ENCODE measurements at places on chromosomes 11 and 22. TPM values are rescaled to one million over a fixed set of nuclear protein-coding genes. Genes with fewer than 3 reads are reported as not detected.

The OR6A2 gene
- not detected for total RNA-seq

DNA sequence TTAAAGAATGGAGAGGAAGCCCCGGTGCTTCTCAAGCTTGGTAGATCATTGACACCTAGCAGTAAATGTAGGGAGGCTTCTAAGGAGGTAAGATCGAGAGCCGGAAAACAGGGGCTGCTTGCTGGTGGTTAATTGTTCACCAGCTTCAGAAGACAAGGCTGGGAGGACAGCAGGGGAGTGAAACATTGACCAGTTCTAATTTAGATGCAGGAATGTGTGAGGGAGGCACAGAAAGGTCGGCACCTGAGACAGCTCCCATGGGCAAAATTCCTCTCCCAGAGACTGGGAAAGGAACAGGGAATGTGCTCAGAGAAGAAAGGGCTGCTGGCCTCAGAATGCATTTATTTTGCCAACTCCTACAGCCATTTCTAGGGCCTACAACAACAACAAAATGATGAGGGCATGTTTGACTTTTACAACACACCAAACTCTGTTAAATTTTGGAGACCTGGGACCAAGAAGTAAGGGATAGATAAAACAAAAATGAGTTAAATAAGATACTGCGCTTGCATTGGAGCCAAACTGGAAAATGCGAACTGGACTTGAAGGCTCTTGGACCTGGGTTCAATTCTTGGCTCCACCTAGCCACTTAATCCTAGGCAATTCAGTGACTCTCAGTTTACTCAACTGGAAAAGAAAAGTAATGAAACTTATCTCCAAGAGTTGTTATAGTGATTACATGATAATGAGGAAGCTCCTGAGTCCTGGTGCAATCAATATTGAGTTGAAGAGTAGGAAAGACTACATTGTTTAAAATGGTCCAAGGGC, 31.0 kb downstream of the FZD4 start:
- no peak for DNase-seq

The MAPK1 gene
- 107 TPM for total RNA-seq

DNA sequence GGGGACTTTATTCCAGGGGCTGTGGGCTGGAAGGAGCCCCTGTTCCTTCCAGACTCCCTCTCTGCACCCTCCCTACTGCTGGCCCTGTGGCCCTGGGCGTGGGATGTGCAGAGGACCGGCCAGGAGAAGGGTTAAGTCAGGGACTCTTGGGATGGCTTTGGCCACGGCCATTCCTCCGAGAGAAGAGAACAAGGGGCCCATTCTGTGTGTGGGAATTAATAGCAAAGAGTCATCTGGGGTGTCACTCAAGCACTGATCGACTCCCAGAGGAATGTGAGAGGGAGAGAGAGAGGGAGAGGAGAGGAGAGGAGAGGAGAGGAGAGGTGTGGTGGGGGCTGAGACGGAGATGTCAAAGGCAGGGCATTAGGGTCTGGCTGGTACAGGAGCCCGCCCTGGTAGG, 14.2 kb upstream of the SOX10 start:
- no peak for DNase-seq

GRCh38 chr22:29848111-29848510, 10.0 kb upstream of the ASCC2 start:
- no peak for DNase-seq

DNA sequence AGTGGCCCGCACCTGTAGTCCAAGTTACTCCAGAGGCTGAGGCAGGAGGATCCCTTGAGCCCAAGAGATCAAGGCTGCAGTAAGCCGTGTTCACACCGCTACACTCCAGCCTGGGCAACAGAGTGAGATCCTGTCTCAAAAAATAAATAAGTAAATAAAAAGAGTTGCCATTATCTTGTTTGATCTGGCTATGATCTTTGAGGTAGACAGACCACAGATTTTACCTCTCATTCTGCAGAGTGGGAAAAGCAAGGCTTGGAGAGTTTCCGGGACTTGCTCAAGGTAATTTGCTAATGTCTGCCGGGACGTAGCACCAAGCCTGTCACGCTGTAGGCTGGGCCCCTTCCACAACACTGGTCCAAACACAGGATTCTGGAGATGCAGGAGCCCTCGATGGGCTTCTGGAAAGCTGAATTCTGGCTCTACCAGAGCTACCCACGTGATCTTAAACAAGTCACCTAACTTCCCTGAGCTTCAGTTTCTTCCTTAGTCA, 6.8 kb downstream of the GRAP2 start:
- DNase-seq = no peak

The SPCS2 gene
- 160 TPM for total RNA-seq

- DNase-seq = no peak
Measured at GRCh38 chr11:67306769-67307544, 3.6 kb downstream of the SSH3 start.

GRCh38 chr11:66015936-66016792, 4.4 kb downstream of the CST6 start:
- DNase-seq = no peak

DNA sequence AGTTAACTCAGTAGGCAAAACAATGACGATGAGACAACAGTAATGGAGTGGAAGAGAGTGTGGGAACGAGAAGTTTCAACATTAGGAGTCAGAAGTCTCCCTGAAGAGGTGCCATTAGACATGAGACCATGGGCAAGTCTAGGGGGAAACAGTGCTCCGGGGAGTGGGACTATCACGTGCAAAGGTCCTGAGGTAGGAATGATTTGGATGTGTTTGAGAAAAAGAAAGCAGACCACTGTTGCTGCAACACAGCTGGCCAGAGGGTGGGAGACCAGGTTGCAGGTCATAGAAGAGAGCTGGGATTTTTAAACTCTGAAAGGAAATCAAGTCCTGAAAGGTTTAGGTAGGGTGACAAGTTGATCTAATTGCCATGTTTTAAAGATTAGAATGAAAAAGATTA, 63.0 kb downstream of the NAV2 start:
- DNase-seq = no peak

The NCAM1 gene
- 0.60 TPM for total RNA-seq

The DRD4 gene
- 1.7 TPM for total RNA-seq

DNA sequence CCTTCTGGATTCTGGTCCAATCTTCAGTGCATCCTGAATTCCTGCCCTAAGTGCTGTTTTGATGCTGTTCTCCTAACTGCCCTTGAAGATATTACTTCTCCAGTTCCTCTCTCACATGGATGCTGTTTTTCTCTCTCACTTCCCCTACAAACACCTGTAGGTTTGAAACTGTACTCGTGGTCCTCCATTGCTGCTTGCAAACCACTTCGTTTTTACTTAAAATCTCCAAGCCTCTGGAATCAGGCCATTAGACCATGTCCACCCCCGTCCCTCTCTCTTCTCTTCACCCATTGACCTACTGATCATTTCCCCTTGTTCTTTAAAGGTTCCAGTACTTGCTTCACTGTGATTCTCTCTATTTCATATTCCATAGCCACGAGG, 988.1 kb downstream of the NTM start:
- DNase-seq = no peak

DNA sequence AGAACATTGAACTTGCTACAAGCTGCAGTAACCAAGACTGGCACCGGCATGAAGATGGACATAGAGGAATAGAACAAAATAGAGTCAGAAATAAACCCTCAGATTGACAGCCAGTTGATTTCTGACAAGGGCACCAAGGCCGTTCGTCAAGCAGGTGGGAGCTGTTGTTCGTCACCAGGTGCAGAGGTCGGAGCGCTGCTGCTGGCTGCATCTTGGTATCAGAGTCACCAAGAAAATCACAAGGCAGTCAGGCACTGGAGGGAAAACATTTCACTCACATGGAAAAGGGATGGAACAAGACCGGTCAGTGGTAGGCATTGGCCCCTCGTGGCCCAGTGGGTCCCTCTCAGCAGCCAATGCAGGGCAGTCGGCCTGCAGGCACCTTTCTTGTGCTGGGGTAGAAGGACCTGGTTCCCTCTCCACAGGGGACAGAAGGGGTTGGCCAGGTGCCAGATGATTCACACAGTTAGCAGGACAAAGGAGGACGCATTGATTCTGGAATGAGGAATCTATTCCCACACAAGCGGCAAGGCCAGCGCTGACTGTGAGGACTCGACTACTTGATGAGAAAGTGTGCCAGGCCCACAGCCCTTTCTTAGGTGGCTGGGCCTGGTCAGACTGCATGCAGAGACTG, 115.8 kb upstream of the FGF3 start:
- DNase-seq = no peak

DNA sequence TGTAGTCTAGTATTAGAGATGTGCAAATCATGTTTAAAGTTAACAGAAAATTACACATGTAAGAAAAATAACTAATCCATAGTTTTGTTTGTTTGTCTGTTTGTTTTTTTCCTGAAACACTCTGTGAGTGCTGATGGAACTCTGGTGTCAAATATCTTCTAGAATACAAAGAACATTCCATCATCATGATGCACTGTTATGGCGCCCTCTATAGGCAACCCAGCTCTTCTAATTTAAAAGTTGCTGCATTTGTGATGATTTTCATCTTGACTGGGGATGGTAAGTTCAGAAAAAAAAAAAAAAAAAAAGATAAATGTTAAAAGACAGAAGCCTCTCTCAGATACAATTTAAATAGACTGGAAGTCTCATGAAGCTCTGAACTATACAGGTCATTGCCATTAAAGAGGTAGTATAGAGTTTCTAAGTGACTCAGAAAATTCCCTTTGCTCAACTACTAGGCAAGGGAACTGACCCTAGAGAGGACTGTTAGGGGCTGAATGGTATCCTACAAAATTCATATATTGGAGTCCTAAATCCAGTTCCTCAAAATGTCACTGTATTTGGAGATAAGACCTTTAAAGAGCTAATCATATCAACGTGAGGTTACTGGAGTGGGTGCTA, 597.2 kb upstream of the ANO3 start:
- DNase-seq = no peak

GRCh38 chr11:107898270-107898669, 30.0 kb upstream of the RAB39A start:
- DNase-seq = no peak

DNA sequence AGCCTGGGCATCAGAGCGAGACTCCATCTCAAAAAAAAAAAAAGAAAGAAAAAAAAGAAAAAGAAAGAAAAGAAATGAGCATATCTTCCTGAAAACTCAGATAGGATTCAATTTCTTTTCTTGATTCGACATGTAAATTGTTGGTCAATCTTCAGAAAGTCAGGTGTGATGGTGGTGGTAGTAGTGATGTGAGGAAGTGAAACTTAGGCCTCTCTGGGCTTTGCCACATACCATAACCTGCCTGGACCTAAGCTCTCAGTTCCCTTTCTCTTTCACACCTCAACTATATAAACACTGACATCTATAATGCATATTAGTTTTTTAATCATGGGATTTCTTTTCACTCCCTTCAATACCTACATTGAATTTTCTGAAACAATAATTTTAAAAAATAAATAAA, 98.0 kb upstream of the TBCEL start:
- DNase-seq = no peak

- peak; percentile 75 for DNase-seq
Measured at GRCh38 chr22:39598017-39598965, 27.7 kb downstream of the CACNA1I start.

The EMID1 gene
- not detected for total RNA-seq

DNA sequence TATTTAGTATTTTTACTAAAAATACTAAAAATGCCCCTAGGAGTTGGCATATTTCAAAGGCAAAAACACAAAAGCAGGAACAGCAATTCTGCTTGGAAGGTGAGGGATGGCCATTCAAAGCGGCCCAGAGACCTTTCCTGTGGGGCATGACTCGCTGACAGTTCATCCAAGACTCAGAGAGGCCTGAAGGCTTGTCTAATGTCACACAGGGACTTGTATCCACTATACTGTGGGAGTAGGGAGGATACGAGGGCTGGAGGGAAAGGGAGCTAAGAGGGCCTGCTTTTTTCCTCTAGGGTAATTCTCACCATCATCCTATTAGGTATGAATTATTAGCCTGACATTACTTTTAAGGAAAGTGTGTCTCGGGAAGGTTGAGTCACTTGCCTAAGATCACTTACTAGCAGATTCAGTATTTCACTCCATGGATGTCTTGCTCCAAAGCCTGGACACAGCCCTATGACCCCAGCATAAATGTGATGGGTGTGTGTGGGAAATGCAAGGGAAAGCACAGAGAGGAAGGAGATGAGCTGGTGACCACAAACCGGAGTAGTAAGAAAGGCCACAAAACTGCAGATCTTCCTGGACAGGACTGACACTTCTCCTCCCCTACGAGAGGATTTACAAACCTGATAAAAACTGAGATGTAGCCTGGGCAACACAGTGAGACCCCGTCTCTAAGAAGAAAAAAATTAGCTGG, 16.7 kb upstream of the UCP3 start:
- DNase-seq = no peak

DNA sequence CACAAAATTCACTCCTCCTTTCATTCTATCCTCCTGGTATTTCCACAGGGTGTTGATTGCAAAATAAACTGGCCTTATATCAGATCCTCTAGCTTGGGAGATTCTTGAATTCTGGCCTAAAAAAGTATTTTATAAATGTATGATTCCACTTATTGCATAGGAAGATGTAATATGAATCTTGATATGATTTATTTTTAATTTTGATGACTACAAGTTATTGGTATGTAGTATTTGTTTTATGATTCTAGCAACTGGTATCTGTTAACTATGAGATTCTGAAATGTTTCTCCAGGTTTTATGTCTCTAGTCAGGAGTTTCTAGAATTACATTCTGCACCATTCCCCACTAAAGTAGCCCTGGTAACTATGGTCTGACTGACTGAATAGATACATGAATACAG, 373.9 kb upstream of the C11orf87 start:
- DNase-seq = no peak

DNA sequence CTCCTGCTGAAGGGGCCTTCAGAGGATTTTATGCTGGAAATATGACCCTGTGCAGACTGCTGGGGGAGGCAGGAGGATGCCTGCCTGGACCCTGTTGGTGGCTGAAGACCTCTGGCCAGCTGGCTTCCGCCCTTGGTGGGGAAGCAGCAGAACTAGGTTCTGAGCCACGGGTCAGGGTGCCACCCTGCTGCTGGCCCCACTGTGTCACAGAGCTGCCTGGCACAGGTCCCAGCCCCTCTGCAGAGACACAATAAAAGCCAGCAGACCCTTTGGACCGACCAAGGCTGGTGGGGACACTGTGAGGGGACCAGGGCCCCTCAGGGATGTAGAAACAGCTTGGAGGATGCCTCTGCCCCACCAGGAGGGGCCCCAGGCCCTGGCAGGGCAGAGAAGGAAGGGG, 6.9 kb upstream of the SREBF2 start:
- no peak for DNase-seq

GRCh38 chr11:27381238-27381666, 18.2 kb upstream of the CCDC34 start:
- no peak for DNase-seq

- DNase-seq = no peak
Measured at GRCh38 chr22:38866399-38867123, 5.5 kb downstream of the CBX6 start.

- DNase-seq = no peak
Measured at GRCh38 chr11:12092714-12093113, 17.7 kb upstream of the MICAL2 start.

The CFAP68 gene
- total RNA-seq = 32.6 TPM

The OR5B21 gene
- not detected for total RNA-seq

All from activated T-cell treated with anti-CD3 and anti-CD28 coated beads, Interleukin-2, amount 50 U/mL, for 72 hours (primary cell).